ENCODE measurements at places on chromosomes 6 and 20. TPM values are rescaled to one million over a fixed set of nuclear protein-coding genes. Genes with fewer than 3 reads are reported as not detected.

PRKN gene
- total RNA-seq: 1.4 TPM

RAMACL gene
- 1.1 TPM for total RNA-seq

FHL5 gene
- not detected for total RNA-seq

FRK gene
- total RNA-seq: not detected

PPP1R14C gene
- total RNA-seq: not detected

DYNLT2 gene
- 5.3 TPM for total RNA-seq

RAET1L gene
- not detected for total RNA-seq

CRISP3 gene
- not detected for total RNA-seq

DNA sequence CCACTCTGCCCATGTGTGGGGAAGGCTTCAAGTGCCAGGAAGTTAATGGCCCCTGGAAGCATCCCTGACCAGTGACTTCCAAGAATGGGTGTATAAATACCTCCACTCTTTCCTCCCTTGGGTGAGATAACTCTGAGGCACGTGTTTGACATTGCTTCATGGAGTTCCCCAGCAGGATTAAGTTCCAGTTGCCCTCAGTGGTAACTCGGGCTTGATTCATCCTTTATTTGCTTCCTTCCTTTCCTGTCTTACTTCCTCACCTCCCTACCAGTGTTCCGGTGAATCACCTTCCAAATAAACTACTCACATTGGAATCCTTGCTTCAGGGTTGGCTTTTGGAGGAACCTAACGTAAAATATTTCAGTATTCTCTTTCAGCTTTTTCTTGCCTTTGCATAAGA is 84.6 kb upstream of the JAG1 start:
- DNase-seq: no peak

- DNase-seq: no peak
These were observed 260.3 kb upstream of the FAM83B start for GRCh38 chr6:54586251-54586650.

GRCh38 chr6:163712981-163713380 is 298.5 kb downstream of the QKI start:
- no peak for DNase-seq

- no peak for DNase-seq
These were observed 269.5 kb upstream of the HSF2 start for GRCh38 chr6:122130026-122130348.

DNA sequence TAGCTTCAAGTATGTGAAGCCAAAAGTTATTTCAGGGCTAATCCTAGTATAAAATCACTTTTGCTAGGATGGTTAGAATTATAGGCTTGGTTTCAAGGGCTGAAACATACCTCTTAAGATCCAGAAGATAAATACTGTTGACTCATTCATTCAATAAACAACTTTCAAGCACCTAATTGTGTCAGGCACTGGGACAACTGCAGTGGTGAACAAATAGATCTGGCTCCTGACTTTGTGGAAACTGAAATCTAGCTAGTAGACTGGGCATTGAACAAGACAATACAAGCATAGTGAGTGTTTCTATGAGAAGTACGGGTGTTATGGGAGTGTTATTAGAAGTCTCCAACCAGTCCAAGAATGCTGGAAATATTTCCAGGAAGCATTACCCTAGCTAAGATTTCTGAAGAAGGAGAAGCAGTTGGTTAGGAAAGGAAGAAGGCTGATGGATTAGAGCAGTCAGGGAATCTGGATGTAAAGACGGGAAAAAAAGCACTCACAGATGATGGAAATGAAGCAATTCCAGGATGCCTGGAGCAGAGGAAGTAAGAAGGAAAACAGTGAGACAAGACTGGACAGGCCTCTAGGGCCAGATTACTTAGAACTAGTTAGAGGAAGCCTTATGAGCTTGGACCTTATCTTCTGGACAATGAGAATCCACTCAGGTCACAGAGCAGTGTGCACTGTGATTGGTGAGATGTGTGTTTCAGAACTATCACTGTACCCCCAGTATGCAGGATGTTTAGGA is 132.6 kb upstream of the RAB32 start:
- DNase-seq: no peak

GRCh38 chr6:73579851-73580246 is 59.0 kb upstream of the EEF1A1 start:
- no peak for DNase-seq

GRCh38 chr6:9401960-9402359 is 966.6 kb upstream of the SLC35B3 start:
- no peak for DNase-seq

GRCh38 chr6:137967689-137968454 is 100.8 kb downstream of the TNFAIP3 start:
- DNase-seq: no peak

DNA sequence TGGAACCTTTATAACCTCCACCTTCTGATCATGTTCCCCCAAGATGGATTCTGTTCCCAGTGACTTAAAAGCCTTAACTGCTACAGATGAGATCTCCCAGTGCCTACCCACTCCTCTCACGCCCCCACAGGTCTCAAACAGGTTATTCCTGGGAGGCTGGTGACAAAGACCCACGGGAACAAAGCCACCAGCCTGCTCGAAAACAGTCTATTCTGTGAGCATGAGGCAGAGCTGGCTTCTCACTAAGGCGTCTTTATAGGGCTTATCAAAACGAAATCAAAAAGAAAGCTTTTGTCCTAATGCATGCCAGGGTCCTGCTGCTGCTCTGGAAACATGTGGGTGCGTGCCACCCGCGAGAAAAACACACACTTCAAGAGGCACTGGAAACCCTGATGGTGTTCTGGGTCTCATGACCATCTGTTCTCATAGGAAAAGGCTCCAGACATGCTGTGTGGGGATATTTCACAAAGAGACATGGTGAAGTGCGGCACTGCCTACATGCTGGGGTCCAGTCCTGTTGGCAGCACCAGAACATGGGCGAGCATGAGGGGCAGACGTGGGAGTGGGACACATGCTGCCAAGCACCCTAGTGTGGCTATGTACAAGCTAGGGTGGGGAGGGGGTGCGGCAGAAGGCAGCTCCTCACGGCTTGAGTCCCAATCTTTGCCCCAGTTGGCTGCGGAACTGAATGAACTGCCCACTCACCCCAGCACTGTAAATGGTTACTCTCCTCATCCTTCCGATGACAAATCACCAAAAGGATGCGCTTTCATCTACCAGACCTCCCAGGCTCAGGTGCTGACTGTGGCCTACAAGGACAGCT is 2.1 kb downstream of the FKBP1A start:
- peak; percentile 27 for DNase-seq

DNA sequence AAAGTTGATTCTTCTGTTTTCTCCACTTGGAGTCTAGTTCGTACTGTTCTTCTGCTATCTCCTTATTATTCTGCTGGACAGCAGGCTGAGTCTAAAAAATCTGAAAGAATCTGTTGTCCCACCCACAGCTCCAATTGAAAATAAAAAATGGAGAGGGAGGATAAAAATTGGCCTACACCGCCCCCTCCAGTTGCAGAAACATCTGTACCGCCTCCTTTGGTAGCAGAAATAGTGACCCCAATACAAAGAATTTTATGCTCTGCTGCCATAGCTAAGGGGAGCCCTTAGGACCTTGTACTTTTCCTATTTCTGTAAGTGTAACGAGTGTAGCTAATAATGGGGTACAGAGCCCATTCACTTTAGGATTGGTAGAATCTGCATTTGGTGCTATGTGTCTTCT is 4.9 kb upstream of the FKBP1A start:
- no peak for DNase-seq

DNA sequence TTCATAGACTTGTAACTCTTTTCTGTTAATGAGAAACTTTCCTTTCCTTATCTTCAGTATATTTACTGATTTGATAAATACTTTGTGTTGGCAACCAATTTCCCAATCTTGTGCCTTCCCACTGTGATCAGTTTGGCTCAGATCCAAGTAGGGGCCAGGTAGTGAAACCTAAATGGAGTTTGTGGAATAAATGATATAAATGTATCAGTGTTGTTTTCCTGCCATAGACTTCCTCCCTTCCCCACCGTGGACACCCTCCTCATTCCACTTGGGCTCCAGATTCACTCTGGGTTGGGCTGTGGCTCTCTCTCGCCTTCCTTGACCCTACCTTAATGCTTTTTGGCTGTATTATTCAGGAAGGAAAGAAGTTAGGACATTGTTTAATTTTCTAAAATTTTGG is 1.3 kb downstream of the ZKSCAN3 start:
- DNase-seq: no peak

GRCh38 chr6:168370310-168370991 is 50.9 kb upstream of the DACT2 start:
- peak; percentile 61 for DNase-seq

GRCh38 chr6:169725125-169726048 is 1.1 kb upstream of the PHF10 start:
- DNase-seq: peak; percentile 46

DNA sequence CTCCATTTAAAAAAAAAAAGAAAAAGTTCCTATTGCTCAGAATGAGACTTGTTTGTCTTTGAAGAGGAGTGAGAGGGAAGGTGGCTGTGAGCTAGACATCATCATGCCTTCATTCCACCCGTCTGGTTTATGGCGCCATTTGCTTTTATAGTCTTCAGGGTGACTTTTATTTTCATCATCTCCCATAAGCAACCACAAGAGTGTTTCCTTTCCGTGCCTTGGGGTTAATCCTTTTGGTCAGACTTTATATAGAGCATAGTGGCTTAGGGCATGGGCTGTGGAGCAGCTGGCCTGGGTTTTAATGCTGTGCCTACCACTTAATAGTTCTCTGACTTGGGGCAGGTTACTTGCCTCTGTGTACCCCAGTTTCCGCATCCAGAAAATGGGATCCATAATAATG is 77.8 kb downstream of the RREB1 start:
- DNase-seq: no peak

Data from natural killer cell (primary cell).